ENCODE measurements at places on chromosomes 2 and 18. TPM values are rescaled to one million over a fixed set of nuclear protein-coding genes. Genes with fewer than 3 reads are reported as not detected.

The INPP4A gene
- total RNA-seq, result 66.5 TPM

The SPP2 gene
- not detected for total RNA-seq

DNA sequence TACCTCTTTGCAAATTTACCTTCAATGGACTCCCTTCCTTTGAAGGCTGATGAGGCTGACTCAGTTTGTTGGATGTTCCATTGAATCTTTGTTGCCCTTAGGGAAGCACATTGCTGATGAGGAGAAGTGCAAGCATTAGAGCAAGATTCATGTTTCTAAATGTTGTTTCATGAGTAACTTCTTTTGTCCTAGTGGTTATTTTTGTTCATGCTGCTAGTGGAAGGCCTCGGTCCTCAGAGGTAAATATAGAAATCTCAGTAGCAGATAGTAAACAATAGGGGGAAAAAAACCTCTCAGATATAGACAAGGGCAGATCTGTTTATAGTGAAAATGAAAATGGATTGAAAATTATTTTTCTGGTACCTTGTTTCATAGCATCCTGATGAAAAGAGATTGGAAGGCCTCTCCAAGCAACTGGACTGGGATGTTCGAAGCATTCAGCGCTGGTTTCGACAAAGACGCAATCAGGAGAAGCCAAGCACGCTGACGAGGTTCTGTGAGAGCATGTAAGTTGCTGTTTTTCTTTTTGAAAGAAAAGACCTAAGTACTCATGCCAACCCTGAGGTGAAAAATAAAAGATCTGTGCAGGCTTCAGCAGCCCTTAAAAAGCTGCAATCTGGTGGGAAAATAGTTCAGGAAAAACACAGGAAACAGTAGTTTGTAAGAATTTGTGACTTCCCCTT is 104.9 kb downstream of the CERS6 start:
- no peak overlapping the region for H3K27ac ChIP-seq
- H3K27me3 ChIP-seq, result no peaks in the 10 kb centered on the region
- H3K4me1 ChIP-seq, result no peaks in the 10 kb centered on the region
- no peak for DNase-seq
- H3K36me3 ChIP-seq, result peaks cover 20% of the 10 kb centered on the region
- no peak overlapping the region for H3K4me3 ChIP-seq

DNA sequence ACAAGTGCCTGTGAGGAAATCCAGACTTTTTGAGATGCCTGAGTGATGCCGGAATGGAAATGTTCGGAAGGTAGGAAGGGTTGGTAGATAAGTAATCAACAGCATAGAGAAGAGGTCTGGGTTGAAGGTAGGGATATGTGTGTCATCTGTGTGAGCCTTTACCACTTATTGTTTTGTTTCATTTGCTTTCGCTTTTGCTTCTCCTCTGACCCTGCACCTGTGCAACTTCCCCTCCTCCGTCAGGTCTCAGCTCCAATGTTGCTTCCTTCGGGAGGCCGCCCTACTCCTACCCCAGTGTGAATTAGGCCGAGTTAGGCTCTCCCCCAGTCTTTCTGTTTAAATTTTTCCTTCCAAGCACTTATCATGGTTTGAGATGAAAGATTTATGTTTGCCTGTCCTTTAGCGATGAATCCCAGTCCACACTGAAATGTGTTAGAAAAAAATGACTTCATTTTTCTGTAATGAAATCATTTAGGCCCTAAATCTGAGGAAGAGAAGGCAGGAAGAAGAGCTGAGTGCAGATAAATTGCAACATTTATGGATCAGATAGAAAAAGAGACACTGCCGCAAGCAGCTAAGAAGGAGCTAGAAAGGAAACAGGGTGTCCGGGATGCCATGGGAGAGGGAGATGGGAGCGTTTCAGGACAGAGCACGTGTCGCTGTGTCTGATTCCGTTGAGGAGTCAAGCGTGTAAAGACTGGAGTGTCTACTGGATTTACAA is 139.6 kb upstream of the PELI1 start:
- H3K36me3 ChIP-seq, result no peaks in the 10 kb centered on the region
- no peak overlapping the region for H3K4me3 ChIP-seq
- DNase-seq, result no peak
- H3K27me3 ChIP-seq, result no peaks in the 10 kb centered on the region
- peaks cover 17% of the 10 kb centered on the region for H3K4me1 ChIP-seq

The CLEC4F gene
- 4.8 TPM for total RNA-seq

GRCh38 chr18:40004246-40004645 is 1950.8 kb upstream of the PIK3C3 start:
- DNase-seq, result no peak
- no peak overlapping the region for H3K4me3 ChIP-seq
- no peaks in the 10 kb centered on the region for H3K27me3 ChIP-seq
- H3K36me3 ChIP-seq, result no peaks in the 10 kb centered on the region

The SERPINB4 gene
- total RNA-seq, result not detected

DNA sequence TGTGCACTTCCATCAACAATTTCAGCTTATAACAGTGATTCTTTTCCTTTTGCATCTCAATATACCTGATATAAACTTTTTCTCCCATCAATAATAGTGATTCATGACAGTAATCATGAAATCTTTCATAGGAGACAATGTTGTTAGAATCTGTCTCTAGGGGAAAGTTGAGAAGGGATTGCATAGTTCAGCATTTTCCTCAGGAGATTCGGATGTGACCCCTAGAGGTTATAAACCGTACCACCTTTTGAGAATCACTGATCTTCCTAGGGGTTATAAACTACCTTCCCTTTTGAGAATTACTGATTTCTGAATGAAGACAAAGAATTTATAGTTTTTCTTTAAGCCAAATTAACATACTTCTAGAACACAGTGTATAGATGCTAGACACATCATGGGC is 53.0 kb upstream of the GALNT3 start:
- DNase-seq, result no peak
- H3K27ac ChIP-seq, result no peak overlapping the region
- no peaks in the 10 kb centered on the region for H3K4me1 ChIP-seq
- no peaks in the 10 kb centered on the region for H3K27me3 ChIP-seq

All from spleen (tissue), 13 donors.